Pulmonary artery endothelial cell (primary cell): ENCODE measurements at places on chromosomes 1 and 21.

- no peak for DNase-seq
Observed at GRCh38 chr1:213698092-213698702, 289.6 kb upstream of the PROX1 start.

DNA sequence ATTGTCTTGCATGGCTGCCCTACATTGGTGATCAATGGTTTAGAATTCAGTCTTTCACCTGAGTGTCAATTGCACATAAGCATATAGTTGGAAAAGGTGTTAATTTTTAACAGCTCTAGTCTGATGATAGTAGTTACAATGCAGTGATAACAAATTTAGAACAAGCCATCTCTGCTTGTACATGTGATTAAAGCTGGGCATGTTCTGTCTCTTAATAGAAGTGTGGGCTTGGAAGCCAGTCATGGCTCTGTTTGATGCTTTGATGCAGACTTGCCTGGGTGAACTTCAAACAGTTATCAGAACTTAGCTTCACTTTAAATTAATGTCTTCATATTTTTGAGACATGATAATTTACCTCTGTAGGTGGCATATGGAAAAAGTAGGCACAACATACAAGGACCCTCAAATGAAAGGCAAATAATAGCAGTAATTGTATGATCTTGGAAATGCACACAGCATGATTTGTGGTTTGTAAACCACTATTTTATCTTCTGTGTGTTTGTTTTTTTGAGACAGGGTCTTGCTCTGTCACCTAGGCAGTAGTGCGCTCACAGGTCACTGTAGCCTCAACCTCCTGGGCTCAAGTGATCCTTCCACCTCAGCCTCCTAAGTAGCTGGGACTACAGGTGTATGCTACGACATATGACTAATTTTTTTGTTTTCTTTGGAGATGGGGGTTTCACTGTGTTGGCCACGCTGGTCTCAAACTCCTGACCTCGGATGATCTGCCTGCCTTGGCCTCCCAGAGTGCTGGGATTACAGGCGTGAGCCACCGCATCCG lies 3.8 kb downstream of the DDI2 start:
- no peak for DNase-seq

DNA sequence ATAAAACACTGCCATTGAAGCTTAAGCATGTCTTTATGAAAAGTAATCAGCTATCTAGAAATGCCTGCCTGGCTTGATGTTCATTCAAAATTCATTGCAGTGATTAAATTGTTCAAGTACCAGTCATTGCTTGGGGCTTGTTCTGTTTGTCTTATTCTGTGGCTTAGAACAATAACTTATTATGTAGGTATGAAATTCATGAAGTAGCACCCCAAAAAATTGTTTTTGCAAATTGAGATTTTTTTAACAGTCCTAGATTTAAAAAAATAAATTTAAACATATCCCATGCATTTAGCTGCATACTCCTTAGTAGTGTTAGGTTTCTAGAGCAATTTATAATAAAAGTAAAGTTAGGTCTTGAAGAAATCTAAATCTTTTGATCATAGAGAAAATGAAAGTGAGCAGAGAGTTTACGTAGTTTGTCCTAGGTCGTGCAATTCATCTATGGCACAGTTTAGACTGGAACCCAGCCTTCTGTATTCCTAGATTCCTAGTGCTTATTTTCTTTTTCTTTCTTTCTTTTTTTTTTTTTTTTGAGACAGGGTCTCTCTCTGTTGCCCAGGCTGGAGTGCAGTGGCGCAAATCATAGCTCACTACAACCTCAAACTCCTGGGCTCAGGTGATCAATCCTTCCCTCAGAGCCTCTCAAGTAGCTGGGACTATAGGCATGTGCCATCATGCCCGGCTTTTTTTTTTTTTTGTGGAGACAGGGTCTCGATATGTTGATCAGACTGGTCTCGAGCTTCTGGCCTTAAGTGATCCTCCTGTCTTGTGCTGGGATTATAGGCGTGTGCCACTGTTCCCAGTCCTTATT lies 9.3 kb downstream of the MIER1 start:
- no peak for DNase-seq

DNA sequence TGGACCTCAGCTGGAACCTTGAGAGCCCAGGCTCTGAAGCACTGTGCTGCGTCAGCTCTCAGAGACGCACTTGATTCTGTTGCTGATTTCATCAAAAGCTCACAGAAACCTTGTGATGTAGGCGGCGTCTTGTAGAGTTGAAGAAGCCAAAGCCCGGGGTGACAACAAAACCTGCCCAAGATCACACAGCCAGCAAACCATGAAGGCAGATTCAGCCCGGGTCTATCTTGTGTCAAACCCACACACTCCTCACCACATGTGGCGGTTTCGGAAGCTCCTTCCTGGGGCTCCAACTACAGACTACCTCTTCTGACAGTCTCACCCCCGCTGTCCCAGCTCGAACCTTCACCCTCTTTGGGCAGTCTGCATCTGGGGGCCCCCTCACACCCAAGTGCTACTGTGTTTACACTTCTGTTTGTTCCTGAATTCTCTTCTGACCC lies 50.4 kb downstream of the TENT5C start:
- DNase-seq, result no peak

- DNase-seq, result no peak
Observed at GRCh38 chr1:40847023-40847745, 15.0 kb downstream of the CITED4 start.

DNA sequence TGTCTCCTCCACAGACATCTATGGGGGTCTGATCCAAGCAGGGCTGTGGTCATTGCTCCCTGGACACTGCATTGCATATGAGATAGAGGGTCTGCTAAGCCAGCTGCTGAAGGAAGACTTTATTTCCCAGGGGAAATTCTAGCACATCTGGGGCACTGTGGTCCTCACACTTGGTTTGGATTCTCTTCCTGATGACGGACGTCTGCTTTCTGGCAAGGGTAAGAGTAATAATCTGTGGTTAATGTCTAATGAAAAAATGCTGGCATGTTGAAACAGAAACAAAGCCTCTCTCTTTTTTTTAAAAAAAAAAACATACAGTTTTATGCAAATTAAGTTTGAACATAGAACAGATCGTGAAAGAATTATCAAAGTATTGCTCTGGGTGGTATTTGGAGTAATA lies 553.9 kb downstream of the DPYD start:
- no peak for DNase-seq

DNA sequence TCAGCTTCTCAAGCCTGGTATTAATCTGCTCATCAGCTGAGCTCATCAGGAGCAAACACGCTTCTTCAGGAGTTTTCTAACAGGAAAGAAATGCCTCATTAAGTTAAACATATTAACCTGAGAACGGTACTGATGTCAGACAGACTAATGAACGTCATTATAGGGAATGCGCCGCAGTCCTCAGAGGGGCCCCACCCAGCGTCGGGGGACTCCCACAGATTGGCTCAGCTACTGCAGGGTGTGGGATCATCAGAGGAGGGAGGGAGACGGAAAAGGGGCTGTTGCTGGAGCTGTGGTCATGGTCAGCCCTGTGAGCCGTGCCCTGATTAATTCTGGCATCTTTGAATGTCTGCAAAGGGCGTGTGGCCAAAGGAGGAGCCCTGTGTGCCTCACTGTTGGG lies 348.5 kb downstream of the PTPRU start:
- no peak for DNase-seq

GRCh38 chr1:6454856-6455751 lies 10.9 kb downstream of the TNFRSF25 start:
- DNase-seq, result no peak

GRCh38 chr1:16114527-16115467 lies 41.1 kb downstream of the EPHA2 start:
- DNase-seq, result no peak

DNA sequence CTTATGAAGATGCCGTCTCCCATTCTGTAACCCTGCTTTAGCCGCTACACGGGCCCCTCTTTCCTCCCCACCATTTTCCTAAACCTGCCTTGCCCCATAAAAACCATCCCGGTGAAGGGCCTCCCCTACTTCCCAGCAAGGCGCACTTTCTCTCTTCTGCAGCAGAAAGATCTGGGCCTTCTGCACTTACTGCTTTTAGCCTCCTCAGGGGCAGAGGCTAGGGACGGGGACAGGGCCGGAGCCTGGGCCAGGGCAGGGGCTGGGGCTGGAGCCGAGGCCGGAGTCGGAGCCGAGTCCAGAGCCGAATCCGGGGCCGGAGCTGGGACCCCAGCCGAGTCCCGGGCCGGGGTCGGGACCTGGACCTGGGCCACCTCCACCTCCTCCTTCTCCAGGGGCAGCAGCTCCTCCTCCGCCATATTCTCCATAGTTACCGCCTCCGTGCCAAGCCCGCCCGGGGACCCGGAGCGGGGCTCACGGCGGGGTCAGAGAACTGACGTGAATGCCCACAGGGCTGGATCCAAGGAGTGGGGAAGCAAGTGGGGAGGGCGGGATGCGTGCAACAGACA lies 382 bp downstream of the TRMT1L start:
- no peak for DNase-seq

DNA sequence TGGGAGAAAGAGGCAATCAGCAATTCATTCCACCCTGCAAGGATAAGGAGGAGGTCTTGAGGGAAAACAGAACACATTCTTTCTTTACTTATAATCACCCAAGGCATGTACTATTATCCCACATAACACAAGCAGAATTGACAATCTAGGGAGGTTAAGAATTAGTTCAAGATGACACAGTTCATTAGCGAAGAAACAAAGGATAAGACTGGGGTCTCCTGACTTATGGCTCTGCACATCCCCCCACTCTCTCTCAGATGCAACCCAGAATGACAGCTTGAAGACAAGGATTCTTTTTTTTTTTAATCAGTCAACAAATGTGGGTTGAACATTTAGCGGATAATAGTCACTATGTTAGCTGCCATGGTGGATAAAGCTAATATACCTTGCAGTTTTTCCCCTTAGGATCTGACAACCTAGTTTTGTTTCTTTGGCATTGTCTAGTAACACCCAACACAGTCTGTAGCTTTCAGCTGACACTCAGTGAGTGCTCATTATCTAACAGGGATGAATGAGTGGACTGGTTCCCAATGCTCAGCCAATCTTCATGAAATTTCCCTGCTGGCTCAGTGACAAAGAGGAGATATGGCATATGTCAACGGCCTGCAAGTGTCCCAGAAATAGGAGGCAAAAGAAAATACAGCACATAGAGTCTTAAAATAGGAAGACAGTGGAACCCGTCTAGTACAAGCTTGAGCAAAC lies 35.1 kb downstream of the RXRG start:
- no peak for DNase-seq

DNA sequence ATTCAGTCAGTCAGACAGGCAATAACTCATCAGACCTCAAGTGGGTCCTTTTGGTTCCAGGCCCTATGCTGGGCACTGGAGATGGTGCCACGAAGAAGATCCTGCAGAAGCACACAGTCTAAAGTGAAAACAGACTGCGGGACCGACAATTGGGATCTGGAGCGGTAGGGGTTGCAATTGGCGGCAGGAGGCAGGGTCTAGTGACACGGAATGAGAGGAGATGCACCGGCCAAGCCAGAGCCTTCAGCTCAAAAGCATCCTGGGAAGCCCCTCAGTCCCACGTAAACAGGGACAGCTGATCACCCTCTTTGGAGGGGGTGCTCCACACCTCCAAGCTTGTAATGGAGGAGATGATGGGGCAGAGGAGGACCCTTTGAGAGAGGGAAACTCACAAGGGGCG lies 56.2 kb downstream of the KLHDC7A start:
- no peak for DNase-seq

GRCh38 chr1:59136541-59137275 lies 160.2 kb upstream of the FGGY start:
- no peak for DNase-seq

GRCh38 chr1:40676501-40676900 lies 11.0 kb upstream of the RIMS3 start:
- no peak for DNase-seq

DNA sequence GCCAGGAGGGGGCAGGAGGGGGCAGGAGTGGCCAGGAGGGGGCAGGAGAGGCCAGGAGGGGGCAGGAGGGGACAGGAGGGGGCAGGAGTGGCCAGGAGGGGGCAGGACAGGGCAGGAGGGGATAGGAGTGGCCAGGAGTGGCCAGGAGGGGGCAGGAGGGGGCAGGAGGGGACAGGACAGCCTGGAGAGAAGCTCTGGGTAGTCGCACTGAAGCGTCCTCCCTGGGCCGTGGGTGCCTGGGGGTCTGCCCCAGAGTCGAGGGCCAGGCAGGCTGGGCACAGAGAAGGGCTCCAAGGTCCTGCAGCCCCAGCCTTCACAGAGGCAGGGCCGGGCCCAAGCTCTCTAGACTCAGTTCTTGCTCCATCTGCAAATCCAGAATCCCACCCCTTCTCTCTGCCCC lies 22.9 kb downstream of the MEGF6 start:
- DNase-seq, result no peak

DNA sequence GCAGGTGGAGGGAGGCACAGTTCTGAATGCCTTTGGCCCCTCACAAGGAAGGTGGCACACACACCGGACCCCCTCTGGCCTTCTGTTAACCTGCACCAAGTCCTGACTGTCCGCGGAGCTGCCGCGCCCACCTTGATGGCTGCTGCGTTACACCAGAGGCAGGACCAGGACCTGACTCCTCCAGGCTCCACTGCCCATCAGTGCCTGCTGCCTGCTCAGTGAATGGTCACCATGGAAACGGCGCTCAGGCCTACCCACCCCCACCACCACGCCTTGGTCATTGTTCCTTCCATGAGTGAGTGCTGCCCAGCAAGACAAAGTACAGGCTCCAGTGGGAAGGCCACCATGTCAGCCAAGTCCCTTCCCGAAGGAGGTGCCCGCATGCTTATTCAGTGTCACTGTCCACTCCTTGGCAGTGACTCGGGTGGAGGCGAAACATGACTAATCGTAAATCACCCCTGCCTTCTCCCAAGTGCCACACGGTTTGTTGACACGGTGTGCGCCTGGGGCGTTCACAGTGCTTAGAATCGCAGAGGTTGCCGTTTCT lies 57.3 kb downstream of the SLC37A1 start:
- DNase-seq, result no peak

DNA sequence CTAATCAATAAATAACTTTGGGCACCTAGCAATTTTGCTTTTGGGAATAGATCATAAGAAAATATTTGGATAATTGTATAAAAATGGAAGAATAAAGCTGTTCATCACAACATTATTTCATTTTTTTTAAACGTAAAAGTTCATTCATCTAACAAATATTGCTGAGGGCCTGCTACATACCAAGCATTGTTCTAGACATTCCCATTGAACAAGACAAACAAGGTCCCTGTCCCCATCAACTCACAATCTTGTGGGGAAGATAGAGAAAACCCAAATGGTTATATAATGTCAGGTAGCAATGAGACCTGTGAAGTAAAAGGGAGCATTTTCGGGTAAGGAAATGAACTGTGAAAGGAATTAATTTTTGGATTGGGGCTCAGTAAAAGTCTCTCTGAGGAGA lies 54.0 kb upstream of the BEND5 start:
- no peak for DNase-seq

- no peak for DNase-seq
Observed at GRCh38 chr1:26190373-26190987, at the start of gene CATSPER4. TSS of gene CATSPER4 (plus strand) at chr1:26190602. CDS start at chr1:26190628, 26 bp downstream.

DNA sequence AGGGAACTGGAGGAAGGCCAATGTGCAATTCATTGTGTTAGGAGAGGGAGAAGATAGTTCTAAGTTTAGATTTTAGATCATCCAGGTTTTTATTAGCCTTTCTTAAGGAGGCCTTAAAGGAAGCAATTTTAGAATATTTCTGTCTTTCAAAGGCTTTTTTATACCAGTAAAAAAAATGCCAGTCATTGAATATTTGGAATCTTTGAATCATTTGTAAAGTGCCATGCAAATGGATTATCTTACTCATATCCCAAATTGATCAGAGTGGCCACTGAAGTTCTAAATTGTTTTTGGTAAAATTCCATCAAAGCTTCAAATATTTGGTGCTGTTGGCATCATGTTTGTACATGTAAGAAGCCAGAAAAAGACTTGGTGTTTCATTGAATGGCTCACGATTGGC lies 244.8 kb downstream of the RPS6KC1 start:
- DNase-seq, result no peak
